ENCODE measurements at places on chromosomes 4 and X. TPM values are rescaled to one million over a fixed set of nuclear protein-coding genes. Genes with fewer than 3 reads are reported as not detected.

Gene DMRTC1B
- not detected for total RNA-seq

Gene YY2
- total RNA-seq: 4.3 TPM

Gene PLAC1
- not detected for total RNA-seq

Gene PDE5A
- total RNA-seq: 46.2 TPM

Gene DSPP
- not detected for total RNA-seq

Gene BEX3
- 21.0 TPM for total RNA-seq

Gene SH3RF1
- 42.7 TPM for total RNA-seq

Gene DTHD1
- 1.2 TPM for total RNA-seq

Gene USP51
- total RNA-seq: 0.80 TPM

Gene POF1B
- 76.3 TPM for total RNA-seq

Gene HTN3
- total RNA-seq: not detected

- no peak overlapping the region for H3K27ac ChIP-seq
- H3K4me3 ChIP-seq: no peak overlapping the region
- no peak for DNase-seq
- H3K36me3 ChIP-seq: no peaks in the 10 kb centered on the region
- no peaks in the 10 kb centered on the region for H3K4me1 ChIP-seq
- H3K27me3 ChIP-seq: no peaks in the 10 kb centered on the region
Observed at GRCh38 chrX:20352935-20353336, 86.2 kb upstream of the RPS6KA3 start.

GRCh38 chrX:44234116-44234515 lies 109.4 kb downstream of the EFHC2 start:
- H3K27me3 ChIP-seq: no peaks in the 10 kb centered on the region
- H3K27ac ChIP-seq: no peak overlapping the region
- no peaks in the 10 kb centered on the region for H3K4me1 ChIP-seq
- DNase-seq: no peak
- H3K36me3 ChIP-seq: no peaks in the 10 kb centered on the region
- H3K4me3 ChIP-seq: no peak overlapping the region

- H3K4me3 ChIP-seq: no peak overlapping the region
- H3K36me3 ChIP-seq: no peaks in the 10 kb centered on the region
- peak overlapping the region; percentile 3 for H3K27ac ChIP-seq
- no peaks in the 10 kb centered on the region for H3K27me3 ChIP-seq
Observed at GRCh38 chr4:81490403-81491160, 18.9 kb upstream of the RASGEF1B start.

GRCh38 chr4:17646693-17647092 lies 32.3 kb downstream of the MED28 start:
- no peaks in the 10 kb centered on the region for H3K27me3 ChIP-seq
- H3K4me3 ChIP-seq: no peak overlapping the region
- no peak for DNase-seq
- H3K36me3 ChIP-seq: no peaks in the 10 kb centered on the region

DNA sequence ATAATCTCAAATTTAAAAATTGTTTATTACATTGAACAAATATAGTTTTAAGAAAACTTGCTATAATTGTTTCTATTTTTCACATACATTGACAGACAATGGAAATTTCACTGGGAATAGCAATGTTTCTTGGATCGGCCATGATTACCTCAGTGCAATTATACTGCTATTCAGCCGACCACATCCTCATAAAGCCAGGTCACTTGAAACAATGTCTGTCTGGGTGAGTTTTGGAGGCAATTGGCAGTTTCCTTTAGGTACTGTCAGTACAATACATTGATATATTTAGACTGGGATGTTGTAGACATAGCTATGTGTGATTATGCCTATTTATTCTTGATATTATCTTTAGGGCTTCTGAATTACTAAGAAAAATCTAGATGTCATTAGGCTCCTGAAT lies 89.5 kb upstream of the VEGFC start:
- no peak overlapping the region for H3K27ac ChIP-seq
- no peak for DNase-seq
- no peaks in the 10 kb centered on the region for H3K4me1 ChIP-seq
- no peaks in the 10 kb centered on the region for H3K36me3 ChIP-seq
- H3K27me3 ChIP-seq: no peaks in the 10 kb centered on the region
- H3K4me3 ChIP-seq: no peak overlapping the region

DNA sequence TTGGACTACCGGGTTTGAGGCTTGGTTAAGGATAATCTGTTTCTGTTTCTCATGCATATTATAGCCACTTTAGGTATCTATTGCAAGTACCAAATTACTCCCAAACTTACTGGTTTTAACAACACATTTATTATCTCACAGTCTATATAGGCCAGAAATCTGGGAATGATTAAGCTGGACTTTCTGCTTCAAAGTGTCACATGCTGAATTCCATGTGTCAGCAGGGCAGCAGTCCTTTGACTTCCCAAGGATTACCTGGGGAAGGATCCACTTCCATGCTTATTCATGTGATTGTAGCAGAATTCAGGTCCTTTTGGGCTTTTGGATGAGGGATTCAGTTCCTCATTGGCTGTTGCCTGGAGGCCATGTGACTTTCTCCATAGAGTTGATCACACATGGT lies 349.0 kb upstream of the TRAM1L1 start:
- H3K4me3 ChIP-seq: no peak overlapping the region
- H3K4me1 ChIP-seq: no peaks in the 10 kb centered on the region
- no peaks in the 10 kb centered on the region for H3K27me3 ChIP-seq
- no peak overlapping the region for H3K27ac ChIP-seq

DNA sequence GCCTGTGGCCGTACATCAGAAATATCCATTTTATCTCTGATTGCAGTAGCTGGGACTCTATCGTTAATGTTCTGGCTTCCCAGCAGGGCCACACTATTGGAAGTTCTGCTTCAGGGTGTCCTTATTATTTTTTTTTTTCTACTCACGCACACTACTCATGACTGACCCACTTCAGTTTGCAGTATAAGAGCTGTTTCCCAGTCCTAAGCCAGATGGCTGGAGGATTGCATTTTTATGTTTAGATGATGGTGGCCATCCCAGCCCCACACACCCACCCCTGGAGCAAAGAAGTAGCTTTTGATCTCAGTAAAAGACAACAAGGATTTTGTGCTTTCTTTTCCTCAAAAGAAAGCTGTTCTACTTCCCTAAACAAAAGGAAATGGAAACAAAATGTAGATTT lies 557.0 kb upstream of the GALNTL6 start:
- H3K4me1 ChIP-seq: no peaks in the 10 kb centered on the region
- H3K36me3 ChIP-seq: no peaks in the 10 kb centered on the region
- no peak overlapping the region for H3K27ac ChIP-seq
- no peak for DNase-seq

GRCh38 chr4:165382640-165383039 lies 3.8 kb downstream of the CPE start:
- no peak overlapping the region for H3K4me3 ChIP-seq
- H3K27me3 ChIP-seq: no peaks in the 10 kb centered on the region
- no peak for DNase-seq
- no peak overlapping the region for H3K27ac ChIP-seq
- no peaks in the 10 kb centered on the region for H3K36me3 ChIP-seq

DNA sequence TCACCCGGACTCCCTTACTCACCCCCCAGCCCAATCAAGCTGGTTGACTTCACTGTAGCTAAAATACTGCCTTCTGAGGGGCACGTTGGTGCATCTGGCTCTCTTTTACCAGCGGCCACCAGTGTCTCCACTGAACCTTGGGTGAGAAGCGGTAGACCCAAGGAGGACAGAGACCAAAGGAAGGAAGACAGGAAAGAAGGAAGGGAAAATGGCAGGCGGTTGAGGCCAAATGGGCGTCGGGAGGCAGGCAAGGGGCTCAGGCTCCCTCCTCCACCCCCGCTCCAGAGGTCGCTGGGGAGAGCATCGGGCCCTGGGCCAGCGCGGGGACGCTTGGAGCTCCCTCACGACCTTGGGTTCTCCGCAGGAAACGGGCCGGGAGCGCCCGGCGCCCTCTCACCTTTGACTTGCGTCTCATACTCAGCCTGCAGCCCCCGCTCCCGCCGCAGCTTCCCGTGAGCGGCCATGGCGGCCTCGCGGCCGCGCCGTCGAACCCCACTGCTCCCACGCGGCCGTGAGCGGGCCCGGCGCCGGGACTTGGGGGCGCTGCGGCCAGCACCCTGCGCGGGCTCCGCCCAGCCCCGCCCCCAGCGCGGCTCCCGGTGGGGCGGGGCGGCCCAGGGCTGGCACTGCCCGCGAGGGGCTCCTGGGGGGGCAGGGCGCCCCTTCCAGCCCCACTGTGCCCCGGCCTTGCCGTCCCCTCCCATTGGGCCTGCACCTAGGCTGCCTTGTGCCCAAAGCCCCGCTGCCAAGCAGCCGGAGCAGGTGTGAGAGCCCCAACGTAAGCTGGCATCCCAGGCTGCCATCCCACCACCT lies at the start of gene ARHGAP4:
Gene ARHGAP4 (minus strand): TSS at position 526 of the 813 bp plus-strand sequence. CDS start 62 bp downstream, at position 464.
- peak; percentile 66 for DNase-seq
- peak within 1 kb of the TSS; percentile 67 for H3K4me3 ChIP-seq
- peak within 1 kb of the TSS; percentile 95 for H3K27ac ChIP-seq
- peaks cover 38% of the 10 kb centered on the region for H3K4me1 ChIP-seq

GRCh38 chrX:542179-542578 lies 88.4 kb upstream of the SHOX start:
- H3K27ac ChIP-seq: no peak overlapping the region
- H3K27me3 ChIP-seq: no peaks in the 10 kb centered on the region
- DNase-seq: no peak
- no peak overlapping the region for H3K4me3 ChIP-seq
- H3K4me1 ChIP-seq: no peaks in the 10 kb centered on the region

DNA sequence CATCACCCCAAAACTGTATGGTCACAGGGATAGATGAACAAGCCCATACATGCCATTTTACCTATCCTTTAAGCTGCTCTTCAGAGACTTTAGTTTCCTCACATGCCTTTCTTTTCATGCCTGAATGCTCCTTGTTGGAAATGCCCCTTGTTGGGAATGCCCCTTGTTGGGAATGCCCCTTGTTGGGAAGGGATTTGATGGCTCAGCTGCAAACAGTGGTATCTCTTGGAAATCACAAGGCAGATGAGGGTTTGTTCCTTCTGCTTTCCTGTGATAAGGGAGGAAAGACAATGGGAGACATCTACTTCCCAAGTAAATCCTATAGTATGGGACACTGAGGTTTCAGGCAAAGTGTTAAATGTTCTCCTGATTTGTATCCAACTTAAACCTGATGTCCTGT lies 11.5 kb downstream of the CXCL2 start:
- no peak for DNase-seq
- H3K4me3 ChIP-seq: no peak overlapping the region
- no peak overlapping the region for H3K27ac ChIP-seq

DNA sequence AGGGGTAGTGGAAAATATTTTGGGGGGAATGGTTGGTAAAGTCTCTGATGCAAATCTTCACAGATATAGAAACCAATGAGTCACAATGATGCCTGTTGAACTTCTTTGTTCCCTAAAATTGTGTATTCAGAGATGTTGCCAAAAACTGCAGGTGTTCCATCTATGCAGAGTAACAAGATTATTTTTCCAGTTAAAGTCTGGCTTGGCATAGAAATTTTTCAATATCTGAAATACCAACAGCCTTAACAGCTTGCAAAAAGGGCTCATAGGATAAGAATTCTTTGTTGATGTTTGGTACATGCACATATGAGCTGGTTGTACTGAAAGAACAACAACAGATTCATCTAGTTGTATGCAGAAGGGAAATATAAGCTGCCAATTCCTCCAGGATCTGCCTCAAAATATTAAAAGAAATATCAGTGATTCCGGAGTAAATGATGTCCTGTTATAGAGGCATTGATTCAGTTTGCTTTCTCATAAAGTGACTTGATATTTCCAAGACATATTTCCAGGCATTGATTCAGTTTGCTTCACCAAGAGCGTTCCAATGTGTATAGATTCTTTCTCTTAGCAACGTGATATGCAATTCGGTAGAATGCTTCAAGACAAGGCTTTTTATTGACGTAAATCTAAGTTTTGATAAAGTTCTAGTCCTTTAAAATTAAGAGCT lies 564.4 kb downstream of the TMA16 start:
- no peaks in the 10 kb centered on the region for H3K36me3 ChIP-seq
- H3K27me3 ChIP-seq: no peaks in the 10 kb centered on the region
- H3K27ac ChIP-seq: no peak overlapping the region

DNA sequence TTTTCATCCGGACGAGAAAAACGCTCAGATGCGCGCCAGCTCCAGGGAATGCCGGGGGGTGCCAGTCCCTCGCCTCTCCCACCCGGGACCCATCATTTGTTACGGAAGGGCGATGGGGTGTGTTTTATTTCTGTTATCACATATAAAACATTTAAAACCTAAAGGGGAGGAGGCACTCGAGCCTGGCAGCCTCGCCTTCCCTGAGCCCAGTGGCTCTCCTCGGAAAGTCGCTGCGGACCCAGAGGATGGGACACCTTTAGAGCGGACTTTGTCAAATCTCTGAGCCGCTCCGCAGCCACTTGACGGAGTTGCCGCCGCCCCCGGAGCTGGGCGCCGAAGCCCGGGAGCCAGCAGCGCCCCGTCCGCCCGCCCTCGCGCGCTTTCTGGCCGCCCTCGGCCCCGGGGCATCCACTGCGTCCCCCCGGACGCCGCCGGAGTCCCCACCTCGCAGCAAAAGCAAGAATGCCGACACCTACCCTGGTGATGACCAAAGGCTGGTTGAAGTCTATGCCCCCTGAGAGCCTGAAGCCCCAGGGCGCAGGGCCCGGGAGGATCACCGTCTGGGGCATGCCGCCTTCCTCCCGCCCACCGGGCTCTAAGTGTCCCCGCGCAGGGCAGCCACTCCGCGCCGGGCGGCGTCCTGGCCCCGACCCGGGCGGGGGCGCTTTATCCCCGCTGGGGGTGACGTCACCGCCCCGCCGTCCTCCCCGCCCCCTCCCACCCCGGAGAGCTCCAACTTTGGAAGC lies at the start of gene PDLIM3:
Gene PDLIM3 (minus strand): TSS at position 642 of the 746 bp plus-strand sequence. CDS start 73 bp downstream, at position 569.
- H3K4me1 ChIP-seq: peaks cover 10% of the 10 kb centered on the region
- H3K27me3 ChIP-seq: peaks cover 9% of the 10 kb centered on the region
- H3K27ac ChIP-seq: peak within 1 kb of the TSS; percentile 67
- DNase-seq: peak; percentile 55

DNA sequence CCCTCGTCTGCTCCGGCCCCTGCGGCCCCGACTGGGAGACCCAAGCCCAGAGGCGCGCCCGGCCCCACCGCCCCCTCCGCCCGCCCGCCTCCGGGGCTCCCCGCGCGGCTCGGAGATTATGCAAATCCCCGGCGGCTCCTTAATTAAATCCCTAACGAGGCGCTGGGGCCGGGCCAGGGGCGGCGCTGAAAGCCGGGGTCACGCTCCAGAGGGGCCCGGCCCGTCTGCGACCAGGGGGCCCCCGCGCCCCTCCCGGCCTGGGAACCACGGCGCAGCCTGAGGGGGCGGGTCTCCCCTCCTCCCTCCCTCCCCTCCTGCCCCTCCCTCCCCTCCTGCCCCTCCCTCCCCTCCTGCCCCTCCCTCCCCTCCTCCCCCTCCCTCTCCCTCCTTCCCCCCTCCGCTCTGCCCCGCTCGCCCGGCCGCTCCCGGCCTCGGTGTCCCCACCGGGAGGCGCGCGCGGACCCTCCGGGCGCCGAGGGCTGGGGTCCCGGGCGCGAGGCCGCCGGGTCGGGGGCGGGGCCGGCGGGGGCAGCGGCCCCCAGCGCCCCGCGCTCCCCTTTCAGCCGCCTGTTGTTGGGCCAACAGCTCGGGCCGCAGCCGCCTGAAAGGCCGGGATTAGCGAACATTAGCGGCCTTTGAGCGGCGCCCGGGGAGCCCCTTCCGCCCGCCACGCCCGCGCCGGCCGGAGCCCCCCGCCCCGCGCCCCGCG lies 25.9 kb upstream of the FGFR3 start:
- no peak overlapping the region for H3K27ac ChIP-seq
- H3K4me3 ChIP-seq: peak overlapping the region; percentile 48
- H3K27me3 ChIP-seq: no peaks in the 10 kb centered on the region
- H3K4me1 ChIP-seq: no peaks in the 10 kb centered on the region
- no peak for DNase-seq
- no peaks in the 10 kb centered on the region for H3K36me3 ChIP-seq

Measured in Peyer's patch (tissue), 4 donors.